ENCODE measurements at places on chromosomes 1 and 21. TPM values are rescaled to one million over a fixed set of nuclear protein-coding genes. Genes with fewer than 3 reads are reported as not detected.

The PIK3C2B gene
- total RNA-seq: 70.5 TPM

The LHX8 gene
- not detected for total RNA-seq

The PMVK gene
- 37.0 TPM for total RNA-seq

The SPRR1A gene
- not detected for total RNA-seq

The HSD11B1 gene
- total RNA-seq: not detected

The VASH2 gene
- 8.7 TPM for total RNA-seq

The ALG6 gene
- total RNA-seq: 26.0 TPM
